Tibial artery (tissue), 4 donors: ENCODE measurements at places on chromosomes 3 and 15.

- no peak for DNase-seq
Observed at GRCh38 chr3:12561397-12561796, 4.5 kb downstream of the MKRN2 start.

DNA sequence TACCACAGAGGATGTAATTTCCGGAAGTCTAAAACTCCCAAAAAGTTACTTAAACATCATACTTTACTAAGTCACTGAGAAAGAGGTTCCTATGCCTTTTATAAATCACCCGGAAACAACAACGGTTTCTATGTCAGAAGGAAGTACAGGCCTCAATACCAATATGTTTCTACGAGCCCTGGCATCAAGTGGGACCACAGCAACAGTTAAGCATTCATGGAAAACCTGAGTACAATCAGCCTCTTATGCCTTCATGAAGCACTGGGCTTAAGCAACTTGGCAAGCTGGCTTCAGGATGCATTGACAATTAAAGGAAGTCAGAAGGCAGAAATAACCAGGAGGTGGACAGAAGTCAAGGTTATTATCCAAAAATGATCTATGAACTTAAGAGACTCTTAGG lies 19.1 kb upstream of the B3GNT5 start:
- no peak for DNase-seq

- DNase-seq: peak; percentile 86
Observed at GRCh38 chr3:141441381-141442364, 45.2 kb upstream of the RASA2 start.

- DNase-seq: no peak
Observed at GRCh38 chr3:107942244-107942643, 148.6 kb downstream of the CD47 start.

- no peak for DNase-seq
Observed at GRCh38 chr15:61390138-61390537, 161.0 kb upstream of the RORA start.

DNA sequence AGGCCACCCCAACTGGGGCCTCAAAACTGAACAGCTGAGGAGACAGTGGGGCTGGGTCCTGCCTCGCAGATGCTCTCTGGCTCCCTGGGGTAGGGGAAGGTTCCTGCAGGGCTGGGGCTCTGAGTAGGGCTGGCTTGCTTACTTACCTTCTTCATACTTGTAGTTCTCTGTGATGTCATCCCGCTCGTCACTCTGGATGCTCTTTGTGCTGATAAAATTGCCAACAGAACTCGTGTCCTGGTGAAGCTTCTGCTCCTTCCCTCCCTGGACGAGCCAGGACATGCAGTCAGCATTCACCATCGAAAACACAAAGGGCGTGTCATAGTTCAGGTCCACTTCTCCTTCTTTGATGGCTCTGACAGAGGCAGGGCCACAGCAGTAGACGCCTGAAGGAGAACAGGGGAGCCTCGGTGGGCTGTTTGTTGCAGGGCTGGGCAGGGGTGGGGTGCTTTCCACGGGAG lies 17.9 kb upstream of the EPB42 start:
- DNase-seq: no peak

DNA sequence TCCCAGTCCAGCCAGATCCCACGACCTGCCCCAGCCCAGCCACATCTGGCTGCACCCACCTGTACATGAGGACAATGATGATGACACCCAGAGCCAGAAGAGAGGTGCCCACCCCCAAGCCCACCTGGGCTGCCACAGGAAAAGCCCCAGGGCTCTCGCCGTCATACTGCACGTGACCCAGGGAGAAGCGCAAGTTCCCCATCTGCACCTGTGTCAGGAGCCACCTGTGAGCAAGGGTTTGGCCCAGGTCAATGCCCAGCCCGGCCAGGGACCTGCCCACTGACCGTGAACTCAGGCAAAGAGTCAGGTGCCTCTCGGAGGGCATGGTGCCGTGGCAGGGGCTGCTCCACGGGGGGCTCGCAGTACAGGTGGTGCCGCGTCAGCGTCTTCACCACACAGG lies 16.3 kb downstream of the PLXNB1 start:
- DNase-seq: peak; percentile 67

DNA sequence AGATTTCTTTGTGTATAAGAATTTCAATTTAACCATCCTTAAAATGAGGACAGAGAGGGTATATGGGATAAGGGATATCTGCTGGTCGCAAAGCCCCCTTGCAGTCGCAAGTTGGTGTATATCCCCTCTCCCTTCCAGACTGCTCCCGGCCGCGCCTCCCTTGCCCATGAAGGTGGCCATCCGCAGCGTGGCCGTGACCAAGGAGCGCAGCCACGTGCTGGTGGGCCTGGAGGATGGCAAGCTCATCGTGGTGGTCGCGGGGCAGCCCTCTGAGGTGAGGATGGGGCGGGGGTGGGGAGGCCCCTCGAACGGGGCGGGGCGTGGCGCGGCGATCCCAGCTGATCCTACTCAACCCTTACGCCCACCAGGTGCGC lies 29.4 kb downstream of the NBEAL2 start:
- no peak for DNase-seq

DNA sequence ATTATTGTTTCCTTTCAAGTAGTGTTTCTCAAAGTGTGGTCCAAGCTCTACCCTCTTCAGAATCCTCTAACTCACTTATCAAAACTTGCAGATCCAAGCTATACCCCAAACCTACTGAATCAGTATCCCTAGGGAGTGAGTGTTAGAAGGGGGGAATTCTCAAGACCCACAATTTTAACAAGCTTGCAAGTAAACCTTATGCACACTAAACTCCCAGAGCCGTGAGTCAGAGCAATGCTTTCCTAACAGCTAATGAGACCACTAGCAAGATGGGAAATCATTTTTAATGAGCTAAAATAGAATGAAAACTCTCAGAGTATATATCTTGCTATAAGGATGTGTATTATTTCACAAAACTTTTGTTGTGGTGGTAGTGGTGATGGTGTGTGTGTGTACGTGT lies 41.1 kb upstream of the SRGAP3 start:
- no peak for DNase-seq

DNA sequence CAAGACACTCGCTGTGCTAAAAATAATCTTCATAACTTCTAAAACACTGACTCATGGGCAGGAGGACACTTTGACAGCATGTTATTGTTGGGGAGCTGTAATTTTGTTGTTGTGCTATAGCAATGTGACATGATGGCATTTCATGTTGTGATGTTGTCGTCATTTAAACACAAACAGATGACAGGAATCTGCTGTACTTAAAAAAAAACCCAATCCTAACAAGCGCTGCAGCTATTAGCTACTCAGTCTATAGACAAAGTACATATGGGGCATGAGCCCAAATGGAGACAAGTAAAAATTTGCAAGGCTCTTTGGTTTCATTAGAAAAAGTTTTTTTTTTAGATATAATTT lies 828 bp upstream of the ATOSA start:
- no peak for DNase-seq

- no peak for DNase-seq
Observed at GRCh38 chr3:159892171-159892795, 96.4 kb upstream of the IL12A start.

DNA sequence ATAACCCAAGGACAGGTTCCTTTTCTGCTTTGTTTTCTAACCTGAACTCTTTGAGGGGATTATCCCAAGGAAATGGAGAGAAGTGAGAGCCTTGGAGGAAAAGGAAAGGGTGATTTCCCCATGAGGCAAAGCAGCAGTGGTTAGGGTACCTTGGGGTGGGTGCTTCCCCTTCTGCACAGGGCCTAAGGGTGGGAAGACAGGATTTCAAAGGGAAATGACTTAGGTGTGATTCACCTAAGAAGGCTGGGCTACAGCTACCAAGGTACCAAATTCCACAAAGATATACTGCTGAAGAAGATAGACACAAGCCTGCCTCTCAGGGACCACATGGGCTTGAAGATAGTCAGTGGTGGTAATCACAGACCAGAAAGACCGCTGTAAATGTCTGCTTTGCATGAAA lies 325.3 kb upstream of the DPH6 start:
- DNase-seq: no peak

- DNase-seq: no peak
Observed at GRCh38 chr15:93341164-93341563, 252.2 kb upstream of the RGMA start.

- no peak for DNase-seq
Observed at GRCh38 chr3:97990624-97991292, 18.5 kb upstream of the RIOX2 start.

DNA sequence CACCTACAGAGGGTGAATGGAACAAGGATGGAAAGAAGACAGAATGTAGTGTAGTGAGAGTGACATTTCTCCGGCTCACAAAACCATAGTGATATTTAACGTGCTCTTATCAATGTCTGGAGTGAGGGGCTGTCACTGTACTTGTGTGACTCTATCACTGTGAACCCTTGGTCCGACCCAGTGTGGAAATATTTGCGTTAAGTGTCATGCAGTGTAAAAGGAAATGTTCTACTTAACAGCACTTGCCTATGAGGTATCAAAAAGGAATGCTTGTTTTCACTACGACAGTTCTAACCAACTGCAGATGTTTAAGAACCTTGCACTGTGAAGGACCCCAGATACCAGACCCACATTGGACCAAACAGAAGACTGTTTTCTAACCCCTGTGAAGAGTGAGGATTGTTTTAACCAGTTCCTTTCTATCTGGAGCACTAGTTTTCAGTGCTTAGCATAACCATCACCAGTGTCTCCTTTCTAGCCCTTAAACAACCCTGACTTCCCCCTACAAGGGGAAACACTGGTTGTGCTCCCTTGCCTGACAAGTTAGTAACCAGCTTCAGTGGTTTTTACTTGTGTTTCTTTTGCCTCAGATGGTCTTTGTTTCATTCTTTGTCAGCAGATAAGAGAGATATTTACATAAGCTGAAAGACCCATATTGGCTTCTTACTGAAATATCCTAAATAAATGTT lies 144.7 kb upstream of the ABHD17C start:
- no peak for DNase-seq

DNA sequence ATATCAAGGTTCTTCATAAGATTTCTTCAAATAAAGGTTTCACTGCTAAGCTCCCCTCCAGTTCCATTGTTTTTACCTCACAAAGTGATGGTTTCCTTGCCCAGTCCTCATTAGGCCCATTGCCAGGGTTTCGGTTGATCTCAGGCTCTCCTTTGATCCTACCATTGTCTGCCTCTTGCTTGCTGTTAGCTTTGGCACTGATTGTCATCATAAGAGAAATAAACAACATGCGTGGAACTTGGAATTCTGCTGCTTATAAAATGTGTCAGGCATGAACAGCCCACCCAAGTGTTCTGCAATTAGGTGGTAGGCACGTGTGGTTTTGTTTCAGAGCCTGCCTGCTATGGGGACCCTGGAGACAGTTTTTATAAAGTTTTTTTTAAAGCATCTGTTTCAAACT lies 107.6 kb upstream of the BFSP2 start:
- no peak for DNase-seq
